GM06990 (cell line): ENCODE measurements at places on chromosomes 4 and X.

- DNase-seq: no peak
These were observed 272.6 kb upstream of the HAND2 start for GRCh38 chr4:173802662-173803022.

- no peak for DNase-seq
These were observed 5.7 kb upstream of the MRFAP1 start for GRCh38 chr4:6634746-6635145.

- no peak for DNase-seq
These were observed 236.9 kb downstream of the DCLK2 start for GRCh38 chr4:150315175-150315574.

GRCh38 chrX:121876305-121876704, 828.9 kb downstream of the GLUD2 start:
- no peak for DNase-seq

DNA sequence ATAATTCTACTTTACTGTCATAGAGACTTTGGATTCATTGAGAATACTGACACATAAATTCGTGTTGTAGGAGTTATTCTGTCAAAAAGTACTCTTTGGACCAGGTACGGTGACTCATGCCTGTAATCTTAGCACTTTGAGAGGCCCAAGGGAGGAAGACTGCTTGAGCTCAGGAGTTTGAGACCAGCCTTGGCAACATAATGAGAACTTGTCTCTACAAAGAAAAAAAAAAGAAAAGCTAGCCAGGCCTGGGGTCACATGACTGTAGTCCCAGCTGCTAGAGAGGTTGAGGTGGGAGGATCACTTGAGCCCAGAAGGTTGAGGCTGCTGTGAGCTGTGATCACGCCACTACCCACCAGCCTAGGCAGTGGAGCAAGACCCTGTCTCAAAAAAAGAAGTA, 54.9 kb downstream of the WDR19 start:
- no peak for DNase-seq
